Activated gamma-delta T cell treated with anti-CD3 and anti-CD28 coated beads, Interleukin-2, amount 50 U/mL, for 16 hours (primary cell): ENCODE measurements at places on chromosomes 3 and 15.

GRCh38 chr3:138347960-138348753 is at the start of gene MRAS:
Gene MRAS (plus strand): TSS chr3:138348579. CDS start chr3:138372884, 24,305 bp downstream.
- DNase-seq: no peak

DNA sequence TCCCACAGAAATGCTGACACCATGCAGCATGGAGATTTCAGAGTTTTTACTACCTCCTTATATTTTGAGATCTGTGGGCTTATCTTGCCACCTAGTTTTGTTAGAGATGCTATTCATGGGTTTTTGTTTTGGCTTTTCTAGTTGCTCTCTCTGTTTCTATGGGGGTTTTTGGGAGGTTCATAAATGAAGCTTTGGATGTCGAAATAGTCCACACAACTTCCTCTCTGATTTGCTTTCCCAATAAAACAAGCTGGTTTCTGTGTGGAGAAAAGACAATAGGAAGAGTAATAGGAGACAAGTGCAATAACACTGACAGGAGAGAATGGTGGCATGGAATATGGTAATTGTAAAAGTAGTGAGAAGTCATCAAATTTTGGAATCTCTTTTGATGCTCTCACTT is 106.8 kb upstream of the GPR149 start:
- no peak for DNase-seq

- DNase-seq: no peak
Observed at GRCh38 chr15:51076524-51077220, 18.0 kb downstream of the TNFAIP8L3 start.

- no peak for DNase-seq
Observed at GRCh38 chr15:79515300-79516027, 83.3 kb downstream of the MINAR1 start.

DNA sequence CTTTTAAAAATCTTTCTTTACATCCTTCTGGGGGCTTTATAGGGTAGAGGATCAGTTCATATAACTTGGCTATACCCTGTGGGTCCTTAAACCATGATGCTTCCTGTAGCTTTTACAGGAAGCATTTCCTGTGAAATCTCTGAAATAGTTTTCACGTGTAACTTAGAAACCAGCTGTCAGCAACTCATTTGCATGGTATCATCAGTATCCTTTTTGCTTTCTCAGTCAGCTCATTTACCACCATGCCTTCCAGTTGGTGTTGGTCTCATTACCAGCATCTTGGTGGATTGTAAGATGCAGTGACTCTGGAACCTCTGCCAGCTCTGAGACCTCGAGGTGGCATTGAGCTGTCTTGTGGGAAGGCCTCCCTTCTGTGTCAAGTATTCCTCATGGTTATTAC is 96.7 kb upstream of the MYZAP start:
- no peak for DNase-seq

DNA sequence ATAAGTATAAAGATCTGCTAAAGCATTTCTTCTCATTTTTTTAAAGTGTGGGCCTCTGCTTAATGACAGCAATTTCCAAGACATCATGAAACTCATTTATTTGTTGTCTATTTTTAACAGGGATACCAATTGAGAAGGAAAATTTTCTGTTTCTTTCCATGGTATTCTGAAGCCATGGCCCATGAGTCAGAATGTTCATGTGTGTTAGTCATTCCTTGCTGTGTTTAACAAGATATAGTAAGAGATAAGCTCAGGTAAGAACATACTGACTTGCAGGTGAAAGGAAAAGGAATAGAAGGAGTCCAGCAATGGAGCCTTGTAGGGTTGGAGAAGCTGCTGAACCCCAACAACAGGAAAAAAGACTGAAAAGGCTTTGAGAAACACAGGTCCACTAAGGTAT is 17.0 kb upstream of the ARID3B start:
- DNase-seq: no peak

DNA sequence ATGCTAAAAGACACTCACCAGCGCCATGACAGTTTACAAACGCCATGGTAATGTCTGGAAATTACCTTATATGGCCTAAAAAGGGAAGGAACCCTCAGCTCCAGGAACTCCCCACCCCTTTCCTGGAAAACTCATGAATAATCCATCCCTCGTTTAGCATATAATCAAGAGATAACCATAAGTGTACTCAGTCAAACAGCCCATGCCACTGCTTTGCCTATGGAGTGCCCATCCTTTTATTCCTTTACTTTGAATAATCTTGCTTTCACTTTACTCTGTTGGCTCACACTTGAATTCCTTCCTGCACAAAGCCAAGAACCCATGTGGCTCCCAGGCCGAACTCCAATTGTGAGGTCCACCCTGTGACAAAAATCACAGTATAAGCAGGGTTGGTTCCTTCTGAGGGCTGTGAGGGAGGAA is 19.1 kb upstream of the FSTL1 start:
- no peak for DNase-seq

- DNase-seq: no peak
Observed at GRCh38 chr15:68299436-68299835, 21.9 kb downstream of the FEM1B start.

DNA sequence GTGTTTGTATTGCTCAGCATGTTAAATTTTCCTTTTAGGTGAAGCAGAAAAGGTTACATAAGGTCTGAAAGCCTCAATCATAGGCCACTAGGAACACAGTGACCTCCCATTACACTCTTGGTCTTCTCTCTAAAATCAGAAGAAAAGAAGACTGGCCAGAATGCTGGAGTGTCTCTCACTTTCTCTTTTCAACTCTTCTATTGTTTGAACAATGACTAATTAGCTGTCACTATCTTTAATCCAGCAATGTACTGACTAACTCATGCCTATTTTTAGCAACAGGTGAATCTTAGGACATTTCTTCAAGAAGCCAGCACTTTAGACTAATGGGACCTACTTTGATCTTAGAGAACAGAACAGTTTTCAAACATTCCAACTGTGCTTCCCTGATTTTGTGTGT is 142.8 kb downstream of the TGFBR2 start:
- no peak for DNase-seq

- no peak for DNase-seq
Observed at GRCh38 chr3:154229217-154229590, 95.1 kb downstream of the DHX36 start.

DNA sequence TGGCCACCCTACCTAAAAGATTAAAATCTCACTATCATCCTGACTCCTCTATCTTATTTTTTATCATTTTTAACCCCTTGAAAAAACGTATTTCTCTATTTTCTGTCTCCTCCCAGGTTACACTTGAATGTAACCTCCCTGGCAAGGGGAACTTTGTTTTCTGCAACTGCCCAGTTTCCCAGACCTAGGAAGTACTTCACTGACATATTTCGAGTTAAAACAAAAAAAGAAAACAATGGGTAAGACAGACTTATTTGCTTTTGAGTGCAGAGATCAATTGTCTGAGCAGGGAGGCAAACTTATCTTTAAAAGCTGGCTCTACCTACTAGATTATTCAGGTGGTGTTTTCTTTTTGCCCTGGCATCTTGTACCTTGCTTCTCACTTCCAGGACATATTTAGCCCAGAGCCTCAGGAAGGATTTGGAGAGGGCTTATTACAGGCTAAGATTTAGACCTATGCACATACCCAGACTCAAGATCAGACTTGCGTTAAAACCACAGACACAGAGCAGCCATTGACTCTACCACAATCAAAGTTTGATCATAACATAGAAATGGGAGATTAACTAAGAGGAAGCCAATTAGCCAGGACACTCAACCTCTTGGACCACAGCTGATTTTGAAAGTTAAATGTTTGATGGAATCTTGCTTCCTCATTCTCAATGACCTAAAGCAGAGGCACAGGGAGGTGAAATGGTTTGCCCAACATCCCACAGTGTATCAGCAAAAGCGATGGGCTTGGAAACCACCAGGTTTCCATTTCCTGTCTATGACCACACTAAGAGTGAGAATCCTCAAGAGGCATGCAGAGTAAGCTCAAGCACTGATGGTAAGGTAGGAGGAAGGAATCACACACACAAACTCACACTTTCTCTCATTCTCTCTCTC is 169.5 kb upstream of the THBS1 start:
- DNase-seq: no peak

DNA sequence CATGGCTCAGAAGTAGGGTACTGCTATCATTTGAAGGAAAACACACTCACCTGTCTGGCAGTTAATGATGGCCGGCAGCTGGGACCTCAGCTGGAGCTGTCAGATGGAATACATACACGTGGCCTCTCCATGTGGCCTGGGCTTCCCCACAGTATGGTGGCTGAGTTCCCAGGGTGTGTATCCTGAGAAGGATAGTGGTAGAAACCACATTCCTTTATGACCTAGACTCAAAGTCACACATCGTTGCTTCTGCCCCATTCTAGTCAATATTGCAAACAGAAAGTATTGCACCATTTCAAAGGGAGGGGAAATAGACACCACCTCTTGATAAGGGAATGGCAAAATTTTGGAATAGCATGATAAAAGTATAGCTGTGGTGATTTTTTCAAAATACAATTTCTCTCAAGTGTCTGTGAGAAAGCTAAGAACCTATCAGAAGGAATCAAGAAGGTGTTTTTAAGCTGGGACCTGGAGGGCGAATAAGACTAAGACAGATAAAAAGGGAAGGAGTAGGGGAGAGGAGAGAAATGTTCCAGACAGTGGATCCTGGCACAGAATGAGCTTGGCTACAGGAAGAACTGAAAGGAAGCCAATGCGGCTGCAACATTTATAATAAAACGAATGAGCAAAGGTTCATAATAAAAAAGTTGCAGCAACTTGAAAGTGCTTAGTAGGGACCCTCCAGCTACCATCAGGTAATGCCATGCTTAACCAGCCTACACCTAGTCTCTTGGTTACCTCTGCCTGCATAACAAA is 40.1 kb upstream of the GALNT15 start:
- DNase-seq: no peak

DNA sequence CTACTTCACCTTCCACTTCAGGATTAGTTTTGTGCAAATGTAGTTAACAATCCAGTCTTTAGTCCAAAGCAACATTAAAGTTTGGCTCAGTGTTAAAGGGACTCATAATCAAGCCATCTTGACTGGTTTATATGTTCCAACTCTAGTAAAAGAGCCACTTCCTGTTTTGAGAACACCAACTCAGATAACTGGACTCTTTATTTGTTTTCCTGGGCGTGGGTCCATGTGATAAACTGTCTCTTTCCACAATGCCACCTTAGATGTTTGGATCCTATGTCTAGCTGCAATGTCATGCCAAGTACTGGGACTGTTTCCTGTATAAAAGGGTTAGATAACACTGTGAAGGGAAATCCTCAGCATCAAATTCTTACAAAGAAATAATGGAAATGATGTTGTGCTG is 545.0 kb downstream of the PYDC2 start:
- no peak for DNase-seq

GRCh38 chr3:116930786-116931185 is 221.2 kb downstream of the TUSC7 start:
- DNase-seq: no peak

- no peak for DNase-seq
Observed at GRCh38 chr15:58734859-58735258, 14.6 kb downstream of the ADAM10 start.
